ENCODE measurements at places on chromosomes 11 and 22.

DNA sequence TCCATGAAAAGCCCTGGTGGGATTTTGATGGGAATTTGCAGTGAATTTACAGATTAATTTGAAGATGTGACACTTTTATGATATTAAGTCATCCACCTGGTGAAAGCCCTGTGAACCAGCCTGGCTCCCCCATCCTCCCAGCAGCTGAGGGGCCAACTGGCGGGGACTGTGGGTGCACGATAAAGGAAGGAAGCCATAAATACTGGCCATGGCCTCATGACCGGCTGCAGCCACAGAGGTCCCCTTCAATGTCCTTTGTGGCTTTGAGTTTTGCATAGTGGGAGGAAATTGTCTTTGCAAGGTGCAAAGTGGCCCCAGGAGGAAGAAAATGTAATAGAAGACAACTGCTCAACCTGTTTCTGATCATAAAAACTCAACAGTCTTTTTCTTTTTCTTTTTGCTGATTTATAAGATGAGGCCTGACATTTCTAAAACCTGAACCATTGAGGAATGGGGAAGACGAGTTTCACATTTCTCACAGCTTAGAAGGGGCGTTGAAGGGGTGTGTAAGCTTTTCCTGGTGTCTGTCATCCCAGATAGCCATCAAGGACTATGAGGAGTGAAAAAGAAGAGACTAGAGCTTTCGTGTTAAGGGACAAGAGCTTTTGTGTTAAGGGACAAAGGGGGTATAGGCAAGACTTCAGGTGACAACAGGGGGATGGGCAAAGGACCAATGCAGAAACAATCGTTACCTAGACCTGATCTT, 6.3 kb upstream of the NDUFV1 start:
- no peak for DNase-seq

DNA sequence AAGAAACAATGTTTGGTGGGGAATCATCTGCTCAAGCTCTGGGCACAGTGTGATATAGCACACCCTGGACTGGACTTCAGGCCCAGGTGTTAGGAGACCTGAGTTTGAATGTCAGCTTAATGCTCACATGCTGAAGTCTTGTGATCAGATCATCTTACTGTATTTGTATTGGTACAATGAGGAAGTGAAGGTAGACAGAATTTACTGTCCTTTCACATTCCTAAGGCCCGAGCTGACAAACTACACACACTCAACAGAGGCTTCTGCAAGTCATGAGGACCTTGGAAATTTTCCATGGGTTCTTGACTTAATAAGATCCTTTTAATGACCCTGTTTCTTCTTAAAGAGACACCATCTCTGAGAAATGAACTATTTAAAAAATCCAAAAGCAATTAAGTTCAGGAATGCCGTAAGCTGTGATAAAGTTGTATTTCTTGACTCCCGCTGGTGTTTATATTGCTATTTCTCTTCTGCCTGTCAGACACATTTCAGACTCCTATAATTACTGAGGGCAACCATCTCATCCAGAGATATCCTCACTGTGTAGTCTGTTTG, 802.0 kb downstream of the DLG2 start:
- no peak for DNase-seq

- no peak for DNase-seq
These were observed 100.3 kb downstream of the CCDC83 start for GRCh38 chr11:85955531-85955930.

DNA sequence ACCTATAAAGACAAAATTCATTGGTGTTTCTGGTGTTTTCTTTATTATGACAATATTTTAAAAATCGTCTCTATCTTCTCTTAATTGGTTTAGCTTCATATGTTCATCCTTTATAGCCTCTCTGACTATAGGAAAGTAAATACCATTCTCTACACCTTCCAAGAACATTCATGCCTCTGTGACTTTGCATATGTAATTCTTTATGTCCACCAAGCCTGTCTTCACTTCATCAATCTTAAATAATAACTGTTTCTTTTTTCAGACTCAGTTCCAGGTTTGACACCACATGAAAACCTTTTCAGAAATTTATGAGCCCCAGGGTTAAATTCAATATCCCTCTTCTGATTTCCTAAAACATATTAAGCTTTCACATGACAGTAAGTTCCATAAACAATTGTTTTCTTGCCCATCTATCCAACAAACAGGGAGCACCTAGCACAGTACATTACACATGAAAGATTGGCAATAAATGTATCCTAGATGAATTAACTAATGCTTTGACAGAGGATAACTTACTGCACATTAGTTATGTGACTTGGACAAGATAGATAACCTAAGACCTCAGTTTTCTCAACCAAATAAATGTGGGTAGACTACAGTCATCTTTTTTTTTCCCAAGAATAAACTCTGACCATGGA, 886.1 kb downstream of the LRRC4C start:
- no peak for DNase-seq

GRCh38 chr11:29962243-29962642, 54.6 kb downstream of the KCNA4 start:
- DNase-seq, result no peak

- DNase-seq, result no peak
These were observed 19.9 kb downstream of the TSKU start for GRCh38 chr11:76803023-76803422.

- DNase-seq, result no peak
These were observed 374.3 kb upstream of the MPPED2 start for GRCh38 chr11:30960387-30960992.

DNA sequence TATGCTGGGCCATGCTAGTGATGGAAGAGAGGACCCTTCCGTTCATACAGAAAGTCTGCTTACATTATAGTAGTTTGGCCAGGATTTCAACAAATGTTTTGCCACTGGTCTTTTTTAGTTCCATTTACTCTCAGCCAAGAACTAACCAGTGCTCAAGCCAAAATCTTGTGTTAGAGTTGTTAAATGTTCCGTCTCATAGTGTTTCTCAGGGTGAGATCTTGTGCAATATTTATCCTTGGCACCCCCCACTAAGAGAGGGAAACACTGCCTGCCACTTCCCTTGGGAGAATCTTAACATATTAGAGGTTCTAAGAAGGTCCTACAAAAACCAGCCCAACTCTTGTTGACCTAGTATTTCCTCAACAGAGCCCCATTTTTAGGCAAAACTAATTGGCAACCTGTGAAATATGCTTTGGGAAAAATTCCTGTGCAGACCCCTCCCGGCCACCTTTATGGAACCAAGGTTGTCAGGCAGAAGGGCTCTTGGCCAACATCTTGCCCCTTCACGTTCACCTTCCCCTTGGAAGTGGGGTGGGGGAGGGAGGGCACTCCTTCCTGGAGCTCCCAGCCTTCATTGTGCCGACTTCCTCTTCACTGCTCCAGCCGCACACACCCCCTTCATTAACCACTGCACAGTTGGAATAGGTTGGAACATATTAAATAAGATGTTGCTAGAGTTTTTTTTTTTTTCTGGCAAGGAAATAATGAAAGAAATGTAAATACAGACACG, 173.2 kb upstream of the SORL1-AS1 start:
- no peak for DNase-seq

Data from CD4-positive, alpha-beta T cell treated with Interferon gamma for 1 hour (primary cell).